ENCODE measurements at places on chromosomes 1 and 21. TPM values are rescaled to one million over a fixed set of nuclear protein-coding genes. Genes with fewer than 3 reads are reported as not detected.

DNA sequence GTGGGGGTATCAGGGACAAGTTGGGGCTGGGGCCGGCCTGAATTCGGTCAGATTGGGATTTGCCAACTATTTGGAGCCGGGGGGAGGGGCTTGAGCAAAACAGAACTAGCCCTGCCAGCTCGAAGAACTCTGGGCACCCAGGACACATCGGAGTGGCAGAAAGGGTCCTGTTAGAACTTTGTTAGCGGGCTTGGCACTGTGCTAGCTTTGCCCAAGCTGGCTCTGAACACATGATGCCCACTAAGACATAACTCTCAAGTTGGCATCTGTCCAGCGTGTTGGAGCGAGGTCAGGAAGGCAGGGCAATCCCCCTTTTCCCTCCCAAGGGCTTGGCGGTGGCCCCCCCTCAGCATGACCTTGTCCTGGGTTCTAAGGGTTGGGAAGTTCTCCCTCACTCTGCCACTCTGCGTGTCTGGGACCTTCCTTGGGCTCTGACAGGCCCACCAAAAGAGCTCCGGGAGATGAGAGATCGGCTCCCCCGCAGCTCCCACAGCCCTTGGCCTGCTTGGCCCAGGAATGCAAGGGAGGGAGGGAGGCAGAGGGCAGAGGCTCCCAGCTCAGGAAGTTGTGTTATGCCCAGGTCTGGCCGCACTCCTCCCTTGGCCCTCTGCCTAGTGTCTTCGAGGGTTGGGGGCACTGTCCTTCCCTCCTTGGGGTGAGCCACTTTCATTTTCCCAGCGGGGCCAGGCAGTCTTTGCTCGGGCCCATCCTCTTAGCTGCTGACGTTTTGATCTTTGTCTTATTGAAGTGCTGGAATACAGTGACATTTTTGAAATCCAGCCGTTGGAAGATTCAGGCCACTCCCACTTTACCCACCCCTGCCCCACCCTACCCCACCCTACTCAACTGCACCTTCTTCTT lies 1.2 kb downstream of the LMNA start:
- no peak for DNase-seq

GRCh38 chr21:23686737-23687523 lies 1920.4 kb downstream of the MRPL39 start:
- DNase-seq: no peak

DNA sequence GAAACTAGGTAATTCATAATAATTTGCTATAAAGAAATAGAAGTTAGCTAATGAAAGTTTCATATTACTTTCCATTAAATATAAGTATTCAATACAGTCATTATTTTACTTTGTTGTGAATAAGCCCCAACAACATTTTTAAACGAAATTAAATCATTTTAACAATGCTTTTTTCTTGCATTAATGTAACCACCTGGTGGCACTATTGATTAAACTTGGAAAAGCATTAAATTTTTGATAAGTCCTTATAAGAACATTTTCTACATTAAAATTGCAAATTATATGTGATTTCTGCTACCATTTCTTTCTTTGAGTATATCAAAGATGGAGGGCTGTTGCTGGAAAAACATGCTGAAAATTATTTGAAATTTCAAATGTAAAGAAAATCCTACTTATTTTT lies 918.8 kb upstream of the TMPRSS15 start:
- DNase-seq: no peak

- DNase-seq: peak; percentile 20
These were observed 14.7 kb downstream of the CLSTN1 start for GRCh38 chr1:9809100-9809510.

DNA sequence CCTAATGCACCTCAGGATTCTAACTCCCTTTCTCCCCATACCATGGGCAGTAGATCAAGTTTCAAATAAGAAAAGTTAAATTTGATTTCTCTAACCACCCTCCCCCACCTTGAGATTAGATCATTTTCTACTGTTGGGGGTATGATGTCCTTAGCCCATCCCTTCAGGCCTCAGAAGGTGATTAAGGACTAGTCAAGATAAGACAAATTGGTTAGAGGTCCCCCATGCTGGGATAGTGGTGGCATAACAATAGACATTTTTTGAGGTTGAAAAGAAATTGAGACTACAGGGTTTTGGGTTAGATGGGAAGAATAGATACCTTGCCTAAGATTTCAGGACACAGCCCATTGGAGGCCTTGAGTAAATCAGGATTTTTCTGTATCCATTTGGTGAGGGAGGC lies 2.5 kb downstream of the CFAP126 start:
- no peak for DNase-seq

DNA sequence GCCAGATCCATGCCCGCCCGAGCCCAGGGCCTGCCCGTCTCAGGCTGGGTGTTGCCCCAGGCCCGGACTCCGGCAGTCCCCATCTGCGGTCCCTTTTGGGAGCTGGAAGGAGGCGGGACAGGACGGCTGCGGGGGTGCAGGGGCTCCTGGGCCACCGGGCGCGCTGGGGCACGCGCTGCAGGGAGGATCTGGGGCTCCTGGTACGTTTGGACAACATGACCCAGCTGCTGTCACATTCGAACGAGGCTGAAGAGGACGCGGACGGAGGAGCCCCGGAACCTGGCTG lies 6.6 kb upstream of the CALML6 start:
- no peak for DNase-seq

- no peak for DNase-seq
These were observed 132.9 kb downstream of the SLC30A10 start for GRCh38 chr1:219795363-219795917.

DNA sequence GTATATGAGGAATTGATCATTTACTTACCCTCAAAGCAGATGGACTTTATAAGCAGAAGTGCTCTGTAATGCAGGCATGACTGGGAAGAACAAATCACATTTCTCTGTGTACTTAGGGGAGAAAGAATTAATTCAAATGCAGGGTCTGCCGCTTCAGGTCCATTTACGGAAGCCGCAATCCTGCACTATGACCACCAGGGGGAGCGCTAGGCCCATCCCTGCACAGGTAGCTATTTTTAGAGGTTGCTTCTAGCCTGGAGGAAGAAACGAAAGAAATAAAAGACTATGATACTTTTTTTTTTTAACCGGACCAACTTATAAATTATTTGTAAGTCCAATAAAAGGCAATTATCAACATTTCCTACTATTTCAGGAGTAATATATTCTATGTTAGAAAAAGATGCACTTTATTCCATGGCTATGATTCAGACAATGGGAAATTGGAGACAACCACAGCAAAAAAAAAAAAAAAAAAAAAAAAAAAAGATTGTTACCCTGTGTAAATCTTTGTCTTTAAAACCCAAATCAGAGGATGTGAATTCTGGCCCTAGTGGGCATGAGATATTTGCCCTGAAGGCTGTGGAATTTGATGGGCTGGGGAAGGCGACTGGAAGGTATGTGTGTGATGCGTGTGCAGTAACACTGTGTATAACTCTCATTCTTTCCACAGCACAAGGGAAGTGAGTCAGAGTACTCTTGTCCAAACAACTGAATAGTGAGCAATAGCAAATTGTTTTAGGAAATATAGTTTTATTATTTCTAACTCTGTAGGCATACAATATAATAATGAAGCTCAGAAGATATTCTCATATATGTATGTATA lies 12.9 kb upstream of the FYB2 start:
- DNase-seq: no peak

DNA sequence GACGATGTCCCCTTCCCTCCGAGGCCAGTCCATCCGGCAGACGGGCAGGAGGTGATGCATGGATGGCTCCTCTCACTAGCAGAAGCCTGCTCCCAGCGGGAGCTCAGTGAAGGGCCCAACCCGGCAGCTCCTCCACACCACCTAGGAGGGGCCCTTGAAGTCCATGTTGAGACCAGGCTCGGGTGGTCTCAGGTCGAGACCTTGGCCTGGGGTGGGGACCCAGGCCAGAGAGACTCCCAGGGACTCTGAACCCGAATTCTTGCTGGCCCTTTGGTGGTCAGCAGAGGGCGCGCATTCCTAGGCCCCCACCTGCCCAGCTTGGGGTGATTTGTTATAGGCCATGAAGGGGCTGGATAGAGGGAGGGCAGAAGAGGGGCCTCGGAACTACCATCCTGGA lies 642 bp upstream of the NT5C1A start:
- no peak for DNase-seq

DNA sequence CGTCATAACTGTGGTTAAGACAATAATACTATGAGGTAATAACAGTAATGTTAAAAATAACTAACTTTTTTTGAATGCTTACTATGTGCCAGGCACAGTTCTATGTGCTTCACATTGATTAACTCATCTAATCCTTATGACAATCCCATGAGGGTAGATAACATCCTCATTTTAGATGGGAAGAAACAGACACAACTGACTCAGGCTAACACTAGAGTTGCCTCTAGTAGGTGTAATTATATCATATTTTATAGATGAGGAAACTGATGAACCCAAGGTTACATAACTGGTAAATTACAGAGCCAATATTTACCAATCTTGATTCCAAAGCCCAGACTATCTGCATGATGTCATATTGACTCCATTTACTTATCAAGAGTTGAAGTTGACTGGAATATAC lies 23.5 kb downstream of the SERPINC1 start:
- no peak for DNase-seq

GRCh38 chr1:46798810-46799209 lies at the start of gene CYP4B1:
Gene CYP4B1 (plus strand): TSS chr1:46799046. CDS start chr1:46799082, 36 bp downstream.
- DNase-seq: no peak

- DNase-seq: no peak
These were observed 23.9 kb downstream of the KCNAB2 start for GRCh38 chr1:6069573-6069972.

DNA sequence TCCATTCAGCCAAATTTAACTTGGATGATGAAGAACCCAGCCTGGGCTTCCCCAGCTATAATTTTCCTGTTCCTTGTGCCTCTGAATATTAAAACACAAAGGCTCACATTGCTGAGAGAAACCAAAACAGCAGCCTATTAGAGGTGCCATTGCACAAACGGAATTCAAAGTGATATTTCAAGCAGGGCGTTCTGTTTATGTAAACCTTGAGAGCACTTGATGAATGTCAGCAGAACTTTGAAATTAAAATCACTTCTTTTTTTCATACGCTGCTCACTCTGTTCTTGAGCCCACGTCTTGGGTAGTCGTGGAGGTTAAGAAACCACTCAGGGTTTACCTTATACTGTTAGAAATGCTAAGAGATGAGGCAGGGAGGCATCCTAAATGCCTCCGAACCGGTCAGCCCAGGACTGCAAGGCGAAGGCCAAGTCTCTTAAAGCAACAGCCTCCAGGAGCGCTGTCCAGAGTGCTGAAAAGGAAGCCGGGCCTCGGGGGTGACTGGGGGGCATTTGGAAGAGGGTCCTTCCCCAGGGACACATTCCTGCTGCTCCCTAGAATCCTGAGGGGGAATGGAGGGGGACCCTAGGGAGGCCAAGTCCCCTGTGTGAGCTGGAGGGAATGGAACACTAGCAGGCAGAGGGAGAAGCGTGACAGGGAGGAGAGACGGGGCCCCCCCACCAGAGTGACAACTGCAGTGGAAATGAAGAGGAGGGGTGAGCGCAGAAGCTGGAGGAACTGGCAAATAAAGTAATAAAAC lies 154.8 kb upstream of the VAMP3 start:
- DNase-seq: peak; percentile 86

GRCh38 chr21:37828991-37829390 lies 87.3 kb downstream of the KCNJ6 start:
- no peak for DNase-seq

- DNase-seq: no peak
These were observed 217.2 kb downstream of the RPS6KC1 start for GRCh38 chr1:213268221-213268620.

- no peak for DNase-seq
These were observed 4.8 kb upstream of the SRP9 start for GRCh38 chr1:225772848-225773247.

GRCh38 chr1:87524021-87524754 lies 195.5 kb downstream of the LMO4 start:
- DNase-seq: no peak

- no peak for DNase-seq
These were observed 857 bp downstream of the GPX7 start for GRCh38 chr1:52602856-52603600.

The ABCA4 gene
- total RNA-seq: 0.19 TPM

The HCN3 gene
- 2.2 TPM for total RNA-seq

The SCAF4 gene
- total RNA-seq: 20.6 TPM

The BCAS2 gene
- 36.1 TPM for total RNA-seq

The COL6A1 gene
- 140 TPM for total RNA-seq

Data from cardiac septum (tissue), 1 donor.